ENCODE measurements at places on chromosomes 12 and 14. TPM values are rescaled to one million over a fixed set of nuclear protein-coding genes. Genes with fewer than 3 reads are reported as not detected.

KRT83 gene
- total RNA-seq, result not detected

GSG1 gene
- 2.3 TPM for total RNA-seq

CD27 gene
- total RNA-seq, result not detected

PTGDR gene
- not detected for total RNA-seq

SETD1B gene
- total RNA-seq, result 4.0 TPM

PMEL gene
- 0.53 TPM for total RNA-seq

MRPL51 gene
- total RNA-seq, result 66.5 TPM

WNK1 gene
- total RNA-seq, result 104 TPM

E2F7 gene
- total RNA-seq, result 3.9 TPM

PPP1R1A gene
- 0.83 TPM for total RNA-seq

WNT1 gene
- total RNA-seq, result not detected

MEG3 gene
- 289 TPM for total RNA-seq

BBOF1 gene
- 7.8 TPM for total RNA-seq

KLHL33 gene
- 0.05 TPM for total RNA-seq

FGF6 gene
- total RNA-seq, result not detected

TAS2R42 gene
- not detected for total RNA-seq

KLRG1 gene
- total RNA-seq, result 1.0 TPM

CFAP73 gene
- total RNA-seq, result not detected

SLC25A21 gene
- total RNA-seq, result 1.9 TPM

C12orf42 gene
- total RNA-seq, result 0.80 TPM

FGF23 gene
- total RNA-seq, result not detected

MYO1H gene
- not detected for total RNA-seq

ATP6V1D gene
- total RNA-seq, result 183 TPM

SLC6A13 gene
- total RNA-seq, result 0.51 TPM

KRT77 gene
- not detected for total RNA-seq

RBM23 gene
- total RNA-seq, result 440 TPM

LMNTD1 gene
- total RNA-seq, result not detected

KITLG gene
- total RNA-seq, result 29.3 TPM

LBHD2 gene
- 2.7 TPM for total RNA-seq

GNG2 gene
- 16.6 TPM for total RNA-seq

BDKRB2 gene
- 0.26 TPM for total RNA-seq

SLC17A8 gene
- not detected for total RNA-seq

OTX2 gene
- not detected for total RNA-seq

CMKLR1 gene
- total RNA-seq, result 10.6 TPM

SERPINA3 gene
- 1.7 TPM for total RNA-seq

SPX gene
- total RNA-seq, result 4.9 TPM

GZMB gene
- not detected for total RNA-seq

BAZ1A gene
- total RNA-seq, result 34.8 TPM

NEUROD4 gene
- not detected for total RNA-seq

ERBB3 gene
- 188 TPM for total RNA-seq

KCNA5 gene
- not detected for total RNA-seq

TPH2 gene
- total RNA-seq, result not detected

SMIM41 gene
- not detected for total RNA-seq

Data from myocyte (in vitro differentiated cells).